CD4-positive, alpha-beta memory T cell (primary cell): ENCODE measurements at places on chromosomes 3 and 15. TPM values are rescaled to one million over a fixed set of nuclear protein-coding genes. Genes with fewer than 3 reads are reported as not detected.

The DIS3L gene
- 40.3 TPM for total RNA-seq

The ITIH1 gene
- not detected for total RNA-seq

The ANKUB1 gene
- not detected for total RNA-seq

GRCh38 chr3:73621388-73621787 is 3.4 kb downstream of the PDZRN3 start:
- H3K4me3 ChIP-seq = no peak overlapping the region
- H3K36me3 ChIP-seq = no peaks in the 10 kb centered on the region
- H3K4me1 ChIP-seq = no peaks in the 10 kb centered on the region
- no peak for DNase-seq
- no peak overlapping the region for H3K27ac ChIP-seq

DNA sequence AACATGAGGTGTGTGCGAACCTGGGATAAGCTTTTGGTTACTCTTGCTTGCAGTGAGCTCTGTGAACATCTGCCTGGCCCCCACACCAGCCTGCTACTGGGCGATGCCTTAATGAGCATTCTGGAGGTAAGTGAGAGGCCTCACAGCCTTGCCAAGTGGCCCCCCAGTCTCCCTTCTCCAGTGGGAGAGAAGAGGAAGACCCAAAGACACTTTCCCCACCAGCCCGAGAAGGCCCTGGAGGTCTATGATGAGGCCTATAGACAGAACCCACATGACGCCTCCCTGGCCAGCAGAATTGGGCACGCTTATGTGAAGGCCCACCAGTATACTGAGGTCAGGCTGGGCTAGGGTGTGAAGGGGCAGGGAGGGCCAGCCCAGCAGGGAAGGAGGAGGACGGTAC is 22.5 kb downstream of the TTC21A start:
- no peak overlapping the region for H3K4me3 ChIP-seq
- no peak overlapping the region for H3K27ac ChIP-seq
- H3K36me3 ChIP-seq = no peaks in the 10 kb centered on the region
- H3K27me3 ChIP-seq = no peaks in the 10 kb centered on the region
- peaks cover 22% of the 10 kb centered on the region for H3K4me1 ChIP-seq
- DNase-seq = no peak

DNA sequence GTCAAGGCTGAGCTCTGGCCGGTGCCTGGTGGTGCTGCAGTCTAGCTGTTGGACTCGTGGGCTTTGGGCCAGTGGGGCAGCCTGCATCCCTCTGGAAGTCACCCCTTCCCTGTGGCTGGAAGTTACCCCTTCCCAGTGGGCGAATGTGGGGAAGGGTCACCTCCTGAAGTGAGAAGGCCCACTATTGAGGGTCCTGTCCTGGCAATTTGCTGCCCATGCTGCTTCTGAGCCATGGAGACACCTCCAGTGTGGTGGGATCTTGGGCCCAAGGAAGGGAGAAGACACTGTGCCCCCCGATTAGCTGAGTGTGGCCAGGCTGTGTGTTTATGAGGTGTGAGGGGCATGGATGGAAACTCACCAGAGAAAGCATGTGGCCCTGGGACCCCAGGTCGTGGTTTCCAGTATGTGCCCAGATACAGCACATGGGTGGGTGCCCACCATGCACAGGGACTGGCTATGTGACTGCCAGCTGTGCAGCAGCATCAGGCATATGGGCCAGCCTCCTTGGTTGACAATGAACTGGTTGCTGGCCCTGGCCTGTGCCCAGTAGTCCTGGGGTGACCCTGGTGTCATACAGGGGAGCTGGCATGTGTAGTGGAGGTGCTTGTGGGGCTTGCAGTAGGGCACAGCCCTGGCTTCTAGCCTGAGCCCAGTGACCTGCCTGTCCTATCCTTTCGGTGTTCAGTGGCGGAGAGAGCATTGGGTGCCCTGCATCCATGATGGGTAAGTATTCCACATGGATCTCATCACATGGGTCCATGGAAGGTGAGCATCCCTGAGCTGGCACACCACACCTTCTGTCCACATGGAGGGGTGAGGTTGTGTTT is 221.2 kb downstream of the SNRPN start:
- no peak overlapping the region for H3K27ac ChIP-seq
- no peak for DNase-seq
- no peaks in the 10 kb centered on the region for H3K4me1 ChIP-seq
- no peaks in the 10 kb centered on the region for H3K27me3 ChIP-seq
- H3K36me3 ChIP-seq = no peaks in the 10 kb centered on the region

- no peak overlapping the region for H3K27ac ChIP-seq
- DNase-seq = no peak
- H3K36me3 ChIP-seq = no peaks in the 10 kb centered on the region
- no peaks in the 10 kb centered on the region for H3K4me1 ChIP-seq
Observed at GRCh38 chr3:175108613-175109151, 249.5 kb downstream of the NAALADL2 start.
